Testis (tissue), 5 donors: ENCODE measurements at places on chromosomes 6 and 20. TPM values are rescaled to one million over a fixed set of nuclear protein-coding genes. Genes with fewer than 3 reads are reported as not detected.

GRCh38 chr6:9914951-9915350 is 499.9 kb downstream of the TFAP2A start:
- no peak overlapping the region for H3K27ac ChIP-seq
- H3K4me1 ChIP-seq = no peaks in the 10 kb centered on the region
- H3K27me3 ChIP-seq = no peaks in the 10 kb centered on the region
- no peak for DNase-seq
- no peaks in the 10 kb centered on the region for H3K36me3 ChIP-seq

DNA sequence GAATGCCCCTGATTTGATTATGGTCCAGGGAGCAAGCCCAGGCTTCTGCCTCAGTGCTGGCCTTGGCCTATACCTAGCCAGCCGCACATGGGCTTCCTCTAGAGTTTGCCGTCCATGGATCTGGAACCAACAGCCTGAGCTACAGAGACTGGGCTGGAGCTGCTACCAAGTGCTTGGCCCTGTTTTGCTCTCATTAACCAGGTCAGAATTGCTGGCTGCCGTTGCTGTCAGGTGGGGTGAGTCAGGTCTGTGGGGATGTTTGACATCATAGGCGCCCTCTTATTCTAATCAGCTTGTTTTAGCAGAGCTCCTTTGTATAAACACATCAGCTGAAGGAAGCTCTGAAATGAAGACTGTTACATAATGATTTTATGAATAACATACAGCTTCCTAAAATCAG is 83.1 kb upstream of the PHACTR2 start:
- peak overlapping the region; percentile 75 for H3K27ac ChIP-seq
- no peaks in the 10 kb centered on the region for H3K27me3 ChIP-seq
- H3K4me1 ChIP-seq = peaks cover 24% of the 10 kb centered on the region

GRCh38 chr6:21132446-21132845 is 461.1 kb upstream of the SOX4 start:
- H3K4me3 ChIP-seq = no peak overlapping the region
- H3K36me3 ChIP-seq = no peaks in the 10 kb centered on the region
- DNase-seq = no peak
- H3K27ac ChIP-seq = no peak overlapping the region

- H3K27me3 ChIP-seq = no peaks in the 10 kb centered on the region
- no peak for DNase-seq
- H3K27ac ChIP-seq = no peak overlapping the region
- H3K36me3 ChIP-seq = no peaks in the 10 kb centered on the region
- peaks cover 10% of the 10 kb centered on the region for H3K4me1 ChIP-seq
- H3K4me3 ChIP-seq = no peak overlapping the region
Observed at GRCh38 chr6:108837236-108837971, 10.8 kb upstream of the ARMC2 start.

GRCh38 chr6:134000443-134000842 is 47.4 kb downstream of the TBPL1 start:
- H3K4me3 ChIP-seq = no peak overlapping the region
- peaks cover 3% of the 10 kb centered on the region for H3K4me1 ChIP-seq
- DNase-seq = no peak
- H3K27me3 ChIP-seq = no peaks in the 10 kb centered on the region
- no peaks in the 10 kb centered on the region for H3K36me3 ChIP-seq

Gene CPXM1
- 25.2 TPM for polyA plus RNA-seq

Gene LHFPL5
- not detected for polyA plus RNA-seq

- H3K27ac ChIP-seq = no peak overlapping the region
- H3K4me3 ChIP-seq = no peak overlapping the region
- H3K27me3 ChIP-seq = no peaks in the 10 kb centered on the region
- peaks cover 24% of the 10 kb centered on the region for H3K4me1 ChIP-seq
- no peaks in the 10 kb centered on the region for H3K36me3 ChIP-seq
Observed at GRCh38 chr20:63344616-63345327, 16.4 kb downstream of the CHRNA4 start.

GRCh38 chr20:61531553-61532345 is 279.7 kb downstream of the CDH4 start:
- H3K27ac ChIP-seq = no peak overlapping the region
- H3K36me3 ChIP-seq = no peaks in the 10 kb centered on the region
- H3K4me1 ChIP-seq = no peaks in the 10 kb centered on the region
- no peak for DNase-seq

- H3K4me3 ChIP-seq = no peak overlapping the region
- H3K36me3 ChIP-seq = no peaks in the 10 kb centered on the region
- no peaks in the 10 kb centered on the region for H3K4me1 ChIP-seq
- no peak for DNase-seq
- no peak overlapping the region for H3K27ac ChIP-seq
Observed at GRCh38 chr20:10573273-10573950, 100.4 kb downstream of the JAG1 start.

DNA sequence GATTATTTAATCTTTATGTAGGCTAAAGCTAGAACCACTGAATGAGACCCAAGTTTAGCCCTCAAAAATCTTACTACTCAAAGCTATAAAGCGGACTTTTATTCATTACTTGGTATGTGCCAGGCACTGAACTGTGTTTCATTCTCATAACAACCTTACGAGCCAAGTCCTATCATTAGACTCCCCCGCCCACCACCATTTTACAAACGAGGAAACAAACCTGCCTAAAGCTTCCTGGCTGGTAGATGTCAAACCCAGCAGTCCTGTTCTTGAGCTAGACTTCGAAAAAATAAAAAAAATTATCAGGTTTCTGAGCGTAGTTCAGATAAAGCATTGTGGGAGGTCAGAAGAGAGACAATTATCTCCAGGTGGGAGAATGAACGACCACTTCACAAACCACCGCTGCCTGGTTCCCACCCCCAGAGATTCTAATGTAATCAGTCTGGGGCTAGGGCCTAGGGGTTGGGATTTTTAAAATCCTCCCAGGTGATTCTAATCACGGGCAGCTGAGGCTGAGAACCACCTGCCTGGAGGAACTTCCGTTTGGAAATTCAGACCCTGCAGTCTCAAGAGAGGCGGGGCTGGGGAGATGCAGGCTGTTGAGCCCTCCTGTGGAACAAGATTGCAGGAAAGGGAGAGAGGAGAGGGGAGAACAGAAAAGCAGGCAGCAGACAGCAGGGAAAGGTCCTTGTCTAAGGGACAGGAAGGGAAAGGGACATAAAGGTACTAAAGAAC is 8.6 kb downstream of the ADTRP start:
- H3K27ac ChIP-seq = no peak overlapping the region
- no peak for DNase-seq
- no peak overlapping the region for H3K4me3 ChIP-seq
- H3K36me3 ChIP-seq = no peaks in the 10 kb centered on the region
